Coronary artery (tissue), 2 donors: ENCODE measurements at places on chromosomes 11 and 22.

- DNase-seq, result no peak
Observed at GRCh38 chr22:49959782-49960158, 802 bp upstream of the PIM3 start.

DNA sequence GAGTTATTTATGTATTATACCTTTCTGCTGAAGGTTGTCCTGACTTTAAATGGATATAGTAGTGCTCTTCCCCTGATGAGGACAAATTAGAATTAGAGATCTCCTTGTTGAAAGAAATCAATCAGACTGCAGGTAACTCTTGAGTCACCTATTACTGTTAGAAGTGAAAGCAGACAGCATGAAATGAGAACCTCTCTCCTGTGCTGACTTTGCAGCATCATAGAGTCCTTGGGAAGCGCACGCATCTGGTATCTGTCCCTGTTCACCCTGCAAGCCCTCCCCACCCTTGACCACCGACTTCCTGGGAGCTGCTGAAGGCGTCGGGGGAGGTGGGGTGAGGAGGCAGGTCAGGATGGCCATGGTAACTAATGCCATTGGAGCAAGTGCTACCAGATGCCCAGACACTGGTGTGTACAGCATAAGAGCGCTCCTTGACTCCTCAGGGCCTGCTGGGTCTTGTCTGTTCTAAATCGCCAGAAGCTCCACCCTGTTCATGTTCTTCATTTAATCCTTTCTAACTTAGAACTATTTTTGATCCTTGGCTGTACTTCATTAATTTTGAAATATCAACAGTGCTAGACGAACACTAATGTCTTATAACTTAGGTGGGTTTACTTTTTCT lies 143.9 kb downstream of the WNT7B start:
- no peak for DNase-seq

DNA sequence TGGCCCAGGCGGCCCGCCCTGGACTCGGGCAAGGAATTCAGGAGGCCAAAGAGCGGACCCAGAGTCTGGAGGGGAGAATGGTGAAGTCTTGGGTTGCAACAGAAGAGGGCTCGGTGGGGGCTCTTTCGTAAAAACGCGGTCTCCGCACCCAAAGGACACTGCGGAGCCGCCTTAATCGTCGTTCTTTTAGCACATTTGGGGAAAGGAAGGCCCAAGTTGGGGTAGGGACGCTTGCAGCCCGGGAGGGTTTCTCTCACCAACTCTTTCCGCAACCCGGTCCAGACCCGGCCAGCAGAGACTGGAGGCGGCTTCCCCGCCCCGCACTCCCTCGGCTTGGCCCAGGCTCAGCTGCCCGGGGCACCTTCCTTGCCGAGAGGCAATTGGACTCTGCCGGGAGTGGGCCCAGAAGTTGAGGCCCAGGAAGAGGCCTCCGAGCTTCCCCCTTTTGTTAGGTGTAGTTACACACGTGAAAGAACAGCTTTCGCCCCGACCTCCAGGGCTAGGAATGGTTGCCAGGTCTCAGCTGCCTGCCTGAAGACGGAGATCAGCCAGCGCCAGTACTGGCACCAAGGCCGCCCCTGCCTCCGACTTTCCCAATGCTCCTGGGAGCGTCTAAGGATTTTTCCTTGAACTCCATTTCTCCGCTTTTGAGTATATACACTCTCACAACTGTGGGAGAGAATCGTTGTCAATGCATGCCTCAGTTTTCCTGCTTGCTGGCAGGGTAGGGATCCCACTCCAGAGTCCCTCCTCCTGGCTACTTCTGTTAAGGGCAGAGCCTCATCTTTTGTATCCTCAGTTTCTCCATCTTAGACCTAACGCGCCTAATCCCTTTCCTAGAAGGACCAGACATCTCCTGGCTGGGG lies 3.7 kb downstream of the ALX4 start:
- no peak for DNase-seq

- DNase-seq, result no peak
Observed at GRCh38 chr11:12106501-12106900, 3.9 kb upstream of the MICAL2 start.

- no peak for DNase-seq
Observed at GRCh38 chr22:30286813-30287647, 2.3 kb downstream of the CASTOR1 start.

DNA sequence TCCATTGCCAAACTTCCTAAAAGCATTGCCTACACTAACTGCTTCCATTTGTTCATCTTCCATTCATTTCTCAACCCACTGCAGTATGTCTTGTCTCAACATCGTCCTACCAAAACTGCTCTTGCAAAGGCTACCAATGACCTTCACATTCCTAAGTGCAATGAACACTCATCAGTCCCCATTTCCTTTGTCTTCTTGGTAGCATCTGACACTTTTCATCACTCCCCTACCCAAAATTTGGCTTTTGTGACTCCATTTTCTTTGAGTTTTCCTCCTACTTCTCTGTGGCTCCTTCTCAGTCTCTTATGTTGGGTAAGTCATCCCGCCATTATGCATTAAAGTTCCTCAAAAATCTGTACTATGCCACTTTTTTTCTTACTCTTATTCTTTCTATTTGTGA lies 135.4 kb downstream of the CCDC81 start:
- DNase-seq, result no peak

GRCh38 chr11:113876074-113876797 lies 864 bp upstream of the USP28 start:
- no peak for DNase-seq

GRCh38 chr22:19517919-19518611 lies 6.1 kb downstream of the CLDN5 start:
- peak; percentile 46 for DNase-seq

- no peak for DNase-seq
Observed at GRCh38 chr11:32081129-32081641, 9.7 kb upstream of the RCN1 start.

- DNase-seq, result no peak
Observed at GRCh38 chr11:61071208-61071681, 31.0 kb upstream of the CD5 start.

GRCh38 chr22:44003405-44004103 lies 20.5 kb upstream of the PARVB start:
- DNase-seq, result no peak

DNA sequence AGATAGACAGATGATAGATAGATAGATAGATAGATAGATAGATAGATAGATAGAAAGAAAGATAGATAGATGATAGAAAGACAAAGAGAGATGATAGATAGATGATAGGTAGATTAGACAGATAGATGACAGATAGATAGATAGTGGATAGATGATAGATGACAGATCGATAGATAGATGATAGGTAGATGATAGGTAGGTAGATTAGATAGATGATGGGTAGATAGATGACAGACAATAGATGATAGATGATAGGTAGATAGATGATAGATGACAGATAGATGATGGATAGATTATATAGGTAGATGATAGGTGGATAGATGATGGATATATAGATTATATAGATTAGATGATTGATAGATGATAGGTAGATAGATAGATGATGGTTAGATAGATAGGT lies 4.3 kb downstream of the LZTR1 start:
- no peak for DNase-seq

- DNase-seq, result no peak
Observed at GRCh38 chr22:27850000-27850521, 48.5 kb upstream of the MN1 start.

GRCh38 chr11:103450241-103450640 lies 341.0 kb downstream of the DYNC2H1 start:
- DNase-seq, result no peak

- no peak for DNase-seq
Observed at GRCh38 chr11:111176603-111177002, 68.9 kb upstream of the POU2AF2 start.
